ENCODE measurements at places on chromosomes 16 and 17.

DNA sequence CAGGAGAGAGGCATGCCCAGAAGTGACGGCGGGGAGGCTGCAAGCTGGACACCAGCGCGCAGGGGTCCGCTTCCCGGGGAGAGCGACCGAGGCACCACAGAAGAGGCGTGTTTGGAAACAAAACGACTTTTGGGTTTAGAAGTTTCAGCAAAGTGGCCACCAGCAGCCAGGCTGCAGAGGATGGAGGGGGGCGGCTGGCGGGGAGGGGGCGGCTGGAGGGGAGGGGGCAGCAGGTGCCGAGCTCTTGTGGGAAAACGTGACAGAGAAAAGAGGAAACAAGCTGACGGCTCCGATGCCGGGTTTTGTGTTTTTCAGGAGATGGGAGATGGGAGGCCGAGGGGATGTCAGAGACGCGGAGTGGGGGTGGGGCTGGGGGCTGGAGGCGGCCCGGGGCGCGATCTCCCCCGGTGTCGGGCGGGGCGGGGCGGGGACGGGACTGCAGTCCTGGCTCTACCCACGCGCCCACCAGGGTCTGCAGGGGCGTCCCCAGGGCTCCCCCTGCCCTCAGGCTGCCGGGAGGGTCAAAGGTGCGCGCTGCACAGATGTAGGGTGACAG, 32.1 kb upstream of the RPH3AL start:
- DNase-seq, result no peak

GRCh38 chr16:84845496-84846002, 25.8 kb downstream of the CRISPLD2 start:
- no peak for DNase-seq

DNA sequence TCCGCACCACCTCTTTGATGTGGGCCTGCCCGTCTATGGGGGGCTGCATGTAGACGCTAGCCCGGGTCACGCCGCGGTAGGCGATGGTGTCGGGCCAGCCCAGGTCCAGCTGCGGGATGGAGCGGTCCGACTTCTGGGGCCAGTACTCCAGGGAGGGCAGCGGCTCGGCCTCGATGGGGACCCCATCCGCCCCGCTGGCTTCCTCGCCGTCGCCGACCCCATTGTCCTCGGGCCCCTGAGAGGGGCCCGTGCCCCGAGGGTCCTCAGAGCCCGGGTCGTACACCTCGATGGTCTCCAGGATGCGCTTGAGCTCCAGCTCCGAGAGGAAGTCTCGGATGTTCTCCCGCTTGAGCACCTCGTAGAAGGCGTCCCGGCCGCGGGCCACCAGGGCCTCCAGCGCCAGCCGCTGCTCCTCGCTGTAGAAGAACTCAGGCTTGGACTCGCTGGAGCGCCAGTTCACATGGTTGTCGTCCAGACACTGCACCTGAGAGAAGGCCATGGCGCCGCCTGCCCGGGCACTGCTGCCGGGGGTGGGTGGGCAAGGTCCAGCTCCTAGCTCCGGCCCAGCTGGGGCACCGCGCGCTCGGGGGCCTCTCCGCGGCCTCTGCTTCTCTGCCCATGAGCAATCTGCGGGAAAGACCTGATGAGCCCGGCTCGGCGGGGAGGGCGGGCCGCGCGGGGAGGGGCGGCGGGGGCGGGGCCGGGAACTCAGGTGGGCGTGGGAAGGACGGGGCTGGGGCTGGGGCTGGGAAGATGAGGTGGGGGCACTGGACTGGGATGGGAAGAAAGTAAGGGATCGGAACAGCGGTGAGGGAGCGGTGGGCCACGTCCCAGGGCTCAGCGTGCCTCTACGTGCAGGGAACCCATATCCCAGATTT, 782 bp downstream of the FAM83G start:
- DNase-seq, result no peak

GRCh38 chr17:35489944-35490343, 41.4 kb upstream of the SLFN13 start:
- DNase-seq, result no peak

DNA sequence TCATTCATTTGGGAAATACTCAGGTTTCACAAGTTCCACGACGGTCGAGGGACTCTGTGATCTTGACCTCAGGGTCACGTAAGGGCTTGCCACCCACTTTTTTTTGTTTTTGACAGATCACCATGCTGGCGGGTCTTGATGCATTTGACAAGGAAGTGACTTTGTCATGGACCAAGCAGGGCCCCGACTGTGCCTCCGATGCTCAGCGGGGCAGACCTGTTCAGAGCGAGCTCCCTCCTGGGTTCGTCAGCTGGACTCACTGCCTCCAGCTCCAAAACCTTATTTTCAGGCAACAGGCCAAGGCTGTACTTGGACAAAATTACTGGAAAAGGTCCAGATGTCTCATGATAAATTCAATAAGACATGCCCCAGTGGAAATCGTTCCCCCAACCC, 9.0 kb upstream of the CLEC18A start:
- DNase-seq, result no peak

GRCh38 chr16:1691276-1691675, 13.2 kb downstream of the JPT2 start:
- no peak for DNase-seq

DNA sequence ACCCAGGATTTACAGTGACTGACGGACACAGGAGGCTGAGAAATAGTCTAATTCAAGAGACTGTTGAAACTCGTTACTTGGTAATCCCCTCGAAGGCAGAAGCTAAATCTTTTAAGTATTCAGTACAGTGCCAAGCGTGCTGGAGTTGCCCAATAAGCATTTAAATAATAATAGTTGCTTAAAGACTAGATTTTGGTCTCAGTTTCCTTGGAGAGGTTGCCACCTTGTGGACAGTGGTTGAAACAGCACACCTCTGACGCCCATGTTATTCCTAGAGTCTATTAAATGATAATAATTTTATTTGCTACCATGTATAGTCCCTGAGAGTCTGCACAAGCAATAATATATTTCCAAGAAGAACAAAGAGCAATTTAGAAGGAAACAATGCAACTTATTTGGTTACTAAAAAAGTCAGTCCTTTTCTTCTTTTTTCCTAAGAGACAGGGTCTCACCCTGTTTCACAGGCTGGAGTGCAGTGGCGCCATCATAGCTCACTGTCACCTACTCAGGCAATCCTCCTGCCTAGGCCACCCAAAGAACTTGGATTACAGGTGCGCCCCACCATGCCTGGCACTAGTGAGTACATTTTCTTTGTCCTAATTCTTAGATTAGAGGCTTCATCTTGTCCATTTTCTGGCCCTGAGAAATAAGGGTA, 138.0 kb upstream of the NUDT7 start:
- DNase-seq, result peak; percentile 14

DNA sequence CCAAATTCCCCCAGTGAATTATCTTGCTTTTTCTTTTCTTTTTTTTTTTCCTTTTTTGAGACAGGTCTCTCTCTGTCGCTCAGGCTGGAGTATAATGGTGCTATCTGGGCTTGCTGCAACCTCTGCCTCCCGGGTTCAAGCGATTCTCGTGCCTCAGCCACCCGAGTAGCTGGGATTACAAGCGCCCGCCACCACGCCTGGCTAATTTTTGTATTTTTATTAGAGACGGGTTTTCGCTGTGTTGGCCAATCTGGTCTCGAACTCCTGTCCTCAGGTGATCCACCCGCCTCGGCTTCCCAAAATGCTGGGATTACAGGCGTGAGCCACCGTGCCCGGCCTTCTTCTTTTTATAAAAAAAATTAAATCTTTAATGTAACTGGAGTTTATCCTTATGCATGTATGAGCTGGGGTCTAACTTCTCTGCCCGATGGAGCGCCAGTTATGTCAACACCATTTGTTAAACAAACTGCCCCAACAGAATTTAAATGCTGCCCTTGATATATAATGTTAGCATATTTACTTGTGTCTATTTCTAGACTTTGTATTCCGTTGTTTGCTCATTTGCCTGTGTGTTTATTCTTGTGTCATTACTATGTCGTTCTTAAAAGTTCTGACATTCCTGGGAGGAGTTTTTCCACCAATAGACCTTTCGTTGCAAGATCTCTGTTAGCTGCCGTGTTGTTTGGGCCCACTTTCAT, 535 bp upstream of the AURKB start:
- no peak for DNase-seq

DNA sequence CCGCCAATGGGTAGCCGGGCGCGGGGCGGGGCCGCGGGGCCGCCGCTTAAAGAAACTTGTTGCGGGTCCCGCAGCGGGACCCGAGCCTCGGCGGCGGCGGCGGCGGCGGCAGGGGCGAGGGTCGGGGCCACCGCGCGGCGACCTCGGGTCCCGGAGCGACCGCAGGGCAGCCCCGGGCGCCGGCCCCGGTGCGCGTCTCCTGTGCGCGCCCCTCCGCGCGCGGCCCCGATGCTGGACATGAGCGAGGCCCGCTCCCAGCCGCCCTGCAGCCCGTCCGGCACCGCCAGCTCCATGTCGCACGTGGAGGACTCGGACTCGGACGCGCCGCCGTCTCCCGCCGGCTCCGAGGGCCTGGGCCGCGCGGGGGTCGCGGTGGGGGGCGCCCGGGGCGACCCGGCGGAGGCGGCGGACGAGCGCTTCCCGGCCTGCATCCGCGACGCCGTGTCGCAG, at the start of gene SOX8:
Gene SOX8 (plus strand): TSS at position 76 of the 450 bp plus-strand sequence. CDS start 153 bp downstream, at position 229.
- no peak for DNase-seq

DNA sequence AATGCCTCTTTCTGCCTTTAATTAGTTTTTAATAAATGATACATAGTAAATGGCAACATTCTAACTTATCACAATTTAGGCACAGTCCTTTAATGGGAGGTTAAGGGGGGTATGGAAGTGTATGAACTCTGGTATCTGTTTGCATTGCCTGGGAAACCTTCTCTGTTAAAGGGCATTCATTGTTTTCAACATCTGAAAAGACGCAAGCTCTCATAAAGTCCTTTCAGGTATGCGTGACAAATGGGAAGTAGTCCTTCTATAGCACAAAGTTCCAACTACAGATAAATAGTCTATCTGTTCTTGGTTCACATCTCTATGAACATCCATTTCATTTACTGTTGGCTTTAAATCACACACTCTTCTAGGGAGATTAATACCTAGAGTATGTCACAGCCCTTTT, 298.0 kb upstream of the PMFBP1 start:
- no peak for DNase-seq

DNA sequence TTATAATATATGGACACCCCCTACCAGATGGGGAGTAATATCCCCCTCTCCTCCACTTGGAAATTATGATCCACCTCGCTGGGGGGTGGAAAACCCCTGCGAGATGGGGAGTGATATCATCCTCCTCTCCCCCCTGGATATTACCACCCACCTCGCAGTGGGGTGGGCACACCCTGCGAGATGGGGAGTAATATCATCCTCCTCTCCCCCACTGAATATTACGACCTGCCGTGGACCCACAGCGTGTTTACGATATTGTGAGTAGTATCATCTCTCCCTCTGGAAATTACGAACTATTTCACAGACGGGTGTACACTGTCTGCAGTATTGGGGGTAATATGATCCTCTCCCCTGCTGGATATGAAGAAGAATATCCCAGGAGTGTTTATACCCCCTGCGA, 228.3 kb upstream of the WSCD1 start:
- no peak for DNase-seq

Data from stimulated activated CD4-positive, alpha-beta T cell treated with anti-CD3 and anti-CD28 coated beads, Interleukin-1b, Interleukin-23, amount 100 ng/mL, for 1 hour (primary cell).